ENCODE measurements at places on chromosomes 4 and X.

DNA sequence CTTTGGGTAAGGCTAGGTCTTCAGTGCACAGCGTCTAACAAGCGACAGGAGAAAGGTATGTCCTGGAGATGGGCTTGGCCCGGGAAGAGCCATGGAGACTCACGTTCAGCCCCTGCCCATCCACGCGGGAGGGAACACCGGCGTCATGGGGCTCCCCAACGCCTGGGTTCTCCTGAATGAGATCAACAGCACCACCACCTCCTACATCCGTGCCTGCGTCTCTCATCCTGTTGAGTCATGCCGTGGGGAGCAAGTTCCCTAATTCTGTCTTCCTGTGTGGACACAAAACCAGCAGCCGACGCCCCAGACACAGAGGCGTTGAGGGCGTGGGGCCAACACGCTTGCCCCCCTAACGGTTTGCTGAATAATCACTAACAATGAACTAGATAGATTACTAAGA is 20.1 kb upstream of the IL3RA start:
- no peak for DNase-seq

DNA sequence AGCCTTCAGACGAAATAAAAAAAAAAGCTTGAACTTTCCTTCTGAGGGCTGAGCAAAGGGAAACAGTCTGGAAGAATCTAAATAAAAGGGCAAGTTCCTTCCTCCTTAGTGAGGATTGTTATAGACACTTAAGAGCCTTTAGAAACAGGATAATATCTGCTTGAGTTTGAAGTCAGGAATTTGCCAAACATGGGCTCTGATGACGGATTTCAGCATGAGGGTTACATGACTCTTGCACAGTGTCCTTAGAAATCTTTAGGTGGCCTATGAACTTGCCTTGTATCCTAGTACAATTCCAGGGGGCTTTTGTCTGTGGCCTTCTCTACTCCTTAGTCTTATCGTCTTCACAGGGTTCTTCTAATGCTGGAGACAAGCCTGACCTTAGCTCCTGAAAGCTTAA is 94.1 kb downstream of the RLIM start:
- DNase-seq: no peak

- no peak for DNase-seq
These were observed 507.4 kb downstream of the C4orf33 start for GRCh38 chr4:129603241-129603931.

DNA sequence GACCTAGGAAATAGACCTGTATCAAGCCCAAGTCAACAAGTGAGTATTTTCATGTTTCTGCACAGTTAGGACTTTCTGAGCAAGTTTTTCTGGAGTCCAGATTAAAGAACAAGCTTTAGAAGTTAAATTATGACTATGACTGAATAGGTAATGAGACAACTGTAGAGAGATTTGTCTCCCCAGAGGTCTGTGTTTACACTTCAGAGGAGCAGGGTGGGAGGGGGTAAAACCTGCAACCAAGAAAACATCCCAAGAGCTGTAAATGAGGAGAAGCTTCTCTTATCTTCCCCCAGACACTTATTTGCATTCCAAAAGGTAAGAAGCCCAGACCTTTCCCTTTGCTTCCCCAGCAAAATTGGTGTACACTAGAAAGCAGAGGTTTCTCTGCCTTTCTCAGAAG is 22.1 kb upstream of the CEP135 start:
- no peak for DNase-seq

DNA sequence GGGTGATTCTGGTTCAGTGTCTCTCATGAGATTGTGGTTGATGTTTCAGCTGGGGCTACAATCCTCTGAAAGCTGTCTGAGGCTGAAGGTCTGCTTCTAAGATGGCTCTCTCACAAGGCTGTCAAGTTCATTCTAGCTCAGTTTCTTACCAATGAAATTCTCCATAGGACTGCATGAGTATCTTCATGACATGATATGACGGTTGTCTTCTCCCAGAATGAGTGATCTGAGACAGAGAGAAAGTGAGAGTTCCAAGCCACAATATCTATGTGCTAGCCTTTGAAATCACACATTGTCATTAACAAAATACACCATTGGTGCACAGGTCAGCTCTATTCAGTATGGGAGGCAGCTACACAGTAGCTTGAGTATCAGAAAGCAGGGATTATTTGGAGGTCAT is 27.3 kb downstream of the PITX2 start:
- DNase-seq: no peak

All from fibroblast of skin of back (primary cell).